DMS 273 treated with DMSO at 0.1 percent for 48 hours (cell line): ENCODE measurements at places on chromosomes 7 and 10.

GRCh38 chr7:149414745-149415390, 46.0 kb downstream of the ZNF777 start:
- no peak for DNase-seq

DNA sequence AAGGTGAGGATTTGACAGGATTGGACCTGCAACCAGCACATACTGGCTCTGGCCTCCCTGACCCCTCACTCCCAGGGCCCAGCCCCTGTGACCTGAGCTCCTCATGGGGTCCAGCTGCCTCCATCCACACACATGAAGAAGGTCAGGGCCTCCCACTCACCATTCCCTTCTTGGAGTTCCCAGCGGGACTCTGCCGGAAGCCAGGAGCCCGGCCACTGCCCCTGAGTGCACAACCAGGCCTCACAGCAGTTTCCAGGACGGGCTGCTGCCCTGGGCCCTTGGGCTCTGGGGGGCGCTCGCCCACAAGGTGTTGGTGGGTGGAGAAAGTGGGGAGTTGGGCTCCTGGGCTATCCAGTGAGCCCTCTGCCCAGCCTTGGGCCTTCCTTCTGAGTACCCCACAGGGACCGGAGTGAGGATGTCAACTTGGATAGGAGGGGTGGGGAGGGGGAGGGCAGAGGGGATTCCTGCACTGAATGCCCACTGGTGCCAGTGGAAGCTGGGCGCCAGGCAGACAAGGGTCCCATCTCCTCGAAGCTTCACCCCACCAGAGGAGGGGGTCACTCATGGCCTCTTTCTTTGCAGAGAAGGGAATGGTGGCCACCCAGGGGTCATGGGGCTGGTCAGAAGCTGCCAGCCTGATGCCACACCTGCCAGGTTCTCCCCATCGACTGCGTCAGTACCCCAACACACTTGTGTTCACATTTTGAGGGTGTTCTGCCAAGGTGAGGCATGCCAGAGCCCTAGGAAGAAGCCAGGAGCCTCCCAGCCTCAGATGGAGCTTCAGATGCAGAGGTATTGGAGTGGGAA, 115.3 kb downstream of the PTPN20 start:
- no peak for DNase-seq

- peak; percentile 11 for DNase-seq
Measured at GRCh38 chr7:157337316-157338149, 729 bp downstream of the DNAJB6 start.

GRCh38 chr7:44914992-44915607, 29.8 kb upstream of the PURB start:
- DNase-seq, result no peak
